Stimulated activated CD4-positive, alpha-beta T cell treated with anti-CD3 and anti-CD28 coated beads, Interleukin-2, amount 100 ng/mL, for 24 hours (primary cell): ENCODE measurements at places on chromosomes 7 and 10.
A peak's percentile ranks its signal among the peaks of the same experiment; 100 is the strongest.

- peak; percentile 6 for DNase-seq
Measured at GRCh38 chr10:5987747-5988146, 10.4 kb upstream of the IL15RA start.

DNA sequence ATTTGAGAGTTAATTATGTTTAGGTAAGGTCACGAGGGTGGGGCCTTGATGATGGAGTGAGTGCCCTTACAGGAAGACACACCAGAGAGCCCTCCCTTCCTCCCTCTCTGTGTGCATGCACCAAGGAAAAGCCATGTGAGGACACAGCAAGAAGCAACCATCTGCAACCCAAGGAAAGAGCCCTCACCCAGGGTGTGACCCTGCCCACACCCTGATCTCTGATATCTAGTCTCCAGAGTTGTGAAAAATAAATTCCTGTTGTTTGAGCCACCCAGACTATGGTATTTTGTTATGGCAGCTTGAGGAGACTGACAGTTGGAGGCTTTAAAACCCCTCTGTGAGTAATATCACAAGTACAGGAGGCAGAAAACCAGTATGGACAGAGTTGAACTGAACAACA lies 15.0 kb upstream of the MCM10 start:
- no peak for DNase-seq

GRCh38 chr10:60170250-60170649 lies 219.4 kb downstream of the ANK3 start:
- DNase-seq = no peak

GRCh38 chr7:26305869-26306665 lies 14.4 kb downstream of the SNX10 start:
- no peak for DNase-seq

GRCh38 chr7:120550494-120551048 lies 277.6 kb downstream of the KCND2 start:
- DNase-seq = no peak

DNA sequence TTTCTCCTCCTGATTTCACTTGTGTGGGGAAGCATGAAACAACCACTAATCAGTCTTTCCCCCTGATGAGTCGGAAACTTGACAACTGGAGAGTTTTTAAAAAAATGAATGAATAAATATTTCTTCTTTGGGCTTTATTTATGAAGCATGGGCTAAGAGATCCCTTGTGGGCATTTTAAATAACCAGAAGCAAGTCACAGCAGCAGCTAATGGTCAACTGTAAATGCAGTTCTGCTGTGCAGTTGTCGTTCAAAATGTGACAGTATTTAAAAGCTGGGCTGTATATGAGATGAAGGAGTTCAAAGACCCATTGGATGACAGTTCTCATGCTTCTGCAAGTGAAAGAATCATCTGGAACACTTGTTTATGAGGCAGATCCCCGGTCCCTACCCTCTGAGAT lies 54.1 kb downstream of the STEAP1B start:
- no peak for DNase-seq

DNA sequence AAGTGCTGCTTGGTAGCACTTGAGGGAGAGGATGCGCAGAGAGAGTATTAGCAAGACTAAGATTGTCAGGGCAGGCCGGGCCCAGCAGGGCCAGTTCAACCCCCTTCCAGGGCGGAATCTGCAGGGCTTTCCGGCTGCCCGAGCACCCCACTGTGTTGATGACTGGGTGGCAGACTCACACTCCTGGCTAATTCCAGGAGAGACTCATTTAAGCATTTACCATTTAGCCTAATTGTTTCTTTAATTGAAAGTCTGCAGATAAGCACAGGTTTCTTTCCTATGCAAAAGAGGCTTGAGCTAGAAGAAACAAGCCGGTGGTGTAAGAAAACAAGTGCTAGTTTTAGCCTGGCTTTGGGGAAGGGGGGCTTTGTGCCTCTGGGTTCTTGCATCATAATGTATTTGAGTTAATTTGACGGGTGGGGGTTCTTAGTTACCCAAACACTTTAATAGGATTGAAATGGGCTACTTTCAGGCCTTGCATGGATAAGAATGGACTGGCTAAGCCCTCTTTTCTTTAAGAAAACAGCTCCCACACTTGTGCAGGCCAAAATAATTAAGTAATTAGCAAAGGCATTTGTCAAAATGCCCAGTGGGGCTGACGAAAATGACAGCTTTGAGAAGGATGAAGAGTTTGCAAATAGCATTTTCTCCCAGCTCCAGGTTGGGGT lies 201.3 kb downstream of the MYOF start:
- no peak for DNase-seq

DNA sequence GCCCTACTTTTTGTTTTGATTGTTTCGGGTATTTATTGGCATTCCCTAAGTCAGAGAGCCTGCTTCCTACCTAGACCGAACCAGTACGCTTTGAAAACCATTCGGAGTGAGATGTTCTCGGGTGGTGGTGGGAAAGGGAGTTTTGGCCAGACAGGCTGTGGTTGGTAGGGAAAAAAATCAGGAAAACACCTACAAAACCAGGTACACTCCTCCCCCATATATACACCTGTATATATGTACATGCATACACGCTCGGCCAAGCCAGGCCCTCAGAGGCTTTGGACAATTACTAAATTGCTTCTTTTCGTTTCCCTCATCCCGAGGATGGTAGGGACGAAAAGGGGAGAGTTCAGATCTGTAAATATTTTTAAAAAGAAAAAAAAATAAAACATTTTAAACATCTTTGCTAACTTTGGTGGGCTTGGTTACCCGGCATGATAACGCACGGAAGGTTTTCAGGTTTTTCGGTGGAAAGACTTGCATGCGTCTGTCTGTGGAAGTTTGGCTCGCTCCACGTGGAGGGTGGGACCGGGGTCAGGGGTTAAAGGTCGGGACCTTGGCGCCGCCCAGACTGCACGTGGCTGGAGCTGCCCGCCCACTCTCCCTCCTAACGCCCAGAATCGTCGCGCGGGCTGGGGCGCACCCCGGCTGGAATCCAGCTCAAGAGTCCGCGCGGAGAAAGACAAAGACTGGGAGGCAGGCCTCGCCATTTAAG lies 2.5 kb downstream of the HMX2 start:
- DNase-seq = peak; percentile 29

GRCh38 chr7:116584721-116585120 lies 59.9 kb downstream of the CAV1 start:
- DNase-seq = no peak

DNA sequence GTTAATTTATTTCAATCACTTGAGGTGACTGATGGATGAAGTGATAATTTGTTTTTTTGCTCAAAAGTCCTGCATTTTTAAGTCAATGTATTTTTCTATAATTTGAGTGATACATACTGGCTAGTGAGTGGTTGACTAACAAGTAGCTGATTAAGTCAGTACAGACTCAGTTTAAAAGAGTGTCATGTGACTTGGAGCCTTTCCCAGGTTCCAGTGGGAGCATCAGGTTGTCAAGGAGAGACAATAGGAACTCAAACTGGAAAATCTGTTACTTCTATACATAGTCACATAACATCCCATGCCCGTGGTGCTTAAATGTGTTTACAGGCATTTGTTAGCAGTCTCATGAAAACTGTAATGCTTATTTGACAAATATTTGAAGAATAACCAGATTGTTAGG lies 154.7 kb downstream of the ANK3 start:
- no peak for DNase-seq

- no peak for DNase-seq
Measured at GRCh38 chr7:102258073-102258748, 28.5 kb upstream of the SH2B2 start.

DNA sequence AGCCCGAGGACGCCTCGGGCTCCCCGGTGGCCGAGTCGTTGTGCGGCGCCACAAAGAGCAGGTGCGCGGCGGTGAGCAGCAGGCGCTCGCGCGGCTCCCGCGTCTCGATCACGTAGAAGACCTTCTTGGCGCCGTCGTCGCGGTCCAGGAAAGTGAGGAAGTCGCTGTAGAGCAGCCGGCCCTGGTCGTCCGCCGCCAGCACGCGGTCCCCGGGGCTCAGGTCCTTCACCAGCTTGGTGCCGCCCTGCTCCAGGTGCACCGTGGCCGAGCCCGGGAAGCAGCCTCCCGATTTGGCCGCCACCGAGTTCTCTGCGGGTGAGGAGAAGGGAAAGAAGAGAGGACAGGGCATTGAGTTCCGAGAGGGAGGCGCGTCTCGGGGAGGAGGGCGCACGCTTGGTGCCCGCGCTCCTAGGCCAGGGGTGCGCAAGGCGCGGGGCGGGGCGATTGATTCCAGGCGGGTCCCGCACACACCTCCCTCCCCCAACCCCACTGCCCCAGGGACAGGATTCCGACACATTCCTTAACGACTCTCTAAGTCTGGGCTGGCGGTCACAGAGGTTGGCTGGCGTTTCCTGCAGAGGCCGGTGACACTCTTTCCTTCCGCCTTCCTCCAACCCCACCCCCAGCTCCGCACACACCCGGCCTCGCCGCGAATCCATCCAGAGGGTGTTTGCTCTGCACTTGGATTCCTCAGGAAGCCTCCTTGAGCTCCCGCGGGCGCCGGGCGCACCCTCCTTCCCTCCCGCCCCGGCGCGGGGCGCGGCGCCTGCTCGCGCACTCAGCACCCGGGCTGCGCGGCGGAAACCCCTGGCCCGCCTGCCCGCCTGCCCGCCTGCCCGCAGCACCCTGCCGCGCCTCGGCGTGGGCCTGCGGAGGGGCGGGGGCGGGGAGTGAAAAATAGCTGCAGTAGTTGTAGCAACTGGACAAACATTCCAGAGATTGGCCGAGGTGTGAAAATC lies 8.6 kb downstream of the SHH start:
- no peak for DNase-seq
